ENCODE measurements at places on chromosomes 5 and 9.
A peak's percentile ranks its signal among the peaks of the same experiment; 100 is the strongest.

DNA sequence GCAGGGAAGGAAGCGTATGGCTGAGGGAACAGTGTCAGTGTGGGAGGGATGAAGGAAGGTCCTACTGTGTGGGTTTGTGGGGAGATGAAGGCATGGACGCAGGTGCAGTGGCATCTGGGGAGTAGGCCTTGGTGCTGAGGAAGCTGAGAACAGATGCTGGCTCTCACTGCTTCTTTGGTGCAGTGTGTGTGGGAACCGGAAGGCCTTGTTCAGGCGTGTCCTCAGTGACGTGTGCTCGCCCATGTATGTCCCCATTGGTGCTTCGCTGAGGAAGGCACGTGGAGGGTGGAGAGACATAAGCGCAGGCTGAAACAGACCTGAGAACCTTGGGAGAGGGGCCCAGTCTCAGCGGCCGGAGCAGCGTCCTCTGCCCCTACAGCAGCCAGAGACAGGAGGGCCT, 18.7 kb downstream of the ADAMTS13 start:
- no peak for DNase-seq

DNA sequence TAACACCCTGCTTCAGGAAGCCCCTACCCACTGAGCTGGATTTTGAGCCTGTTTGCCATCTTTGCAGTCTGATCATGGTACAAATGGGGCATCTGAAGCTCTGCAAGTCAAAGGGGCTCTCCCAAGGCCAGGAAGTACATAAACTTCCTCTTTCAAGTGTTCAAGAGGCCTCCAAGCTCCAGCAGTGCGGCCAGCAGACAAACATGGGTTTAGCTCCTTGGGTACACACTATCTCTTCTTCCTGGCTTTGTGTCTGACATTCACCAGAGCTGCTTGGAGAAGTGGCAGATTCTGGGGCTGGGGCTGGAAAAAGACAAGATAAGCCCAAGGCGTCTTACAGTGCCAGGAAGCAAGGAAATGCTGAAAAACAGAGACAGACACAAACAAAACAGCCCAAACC, 34.1 kb downstream of the LAMC3 start:
- no peak for DNase-seq

DNA sequence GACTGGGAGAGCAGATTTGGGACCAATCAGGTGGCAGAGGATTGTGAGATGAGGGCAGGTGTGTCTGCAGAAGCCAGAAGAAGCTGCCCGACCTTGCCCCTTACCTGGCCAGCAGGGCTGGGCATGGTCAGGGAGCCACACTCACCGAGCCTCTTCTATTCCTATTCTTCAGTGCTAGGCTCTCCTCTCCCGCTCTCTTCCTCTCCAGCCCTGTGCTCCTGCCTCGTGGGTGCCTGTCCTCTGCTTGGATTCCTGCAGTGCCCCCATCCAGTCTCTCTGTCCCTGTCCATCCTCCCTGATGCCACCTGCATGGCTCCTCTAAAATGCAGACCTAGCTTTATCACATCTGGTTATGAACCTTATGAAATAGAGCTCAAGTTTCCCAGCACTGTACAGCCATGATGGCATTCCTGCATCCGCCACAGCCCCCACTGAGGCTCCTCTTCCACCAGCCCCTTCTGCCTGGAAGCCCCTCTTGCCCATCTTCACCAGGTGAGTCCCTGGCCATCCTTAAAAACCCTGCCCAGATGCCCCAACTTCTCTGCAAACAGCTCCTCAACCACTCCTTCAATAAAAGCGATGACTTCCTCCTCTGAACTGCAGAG, 8.2 kb downstream of the UBE2QL1 start:
- no peak for DNase-seq

- DNase-seq: no peak
Measured at GRCh38 chr9:131640438-131641137, 95.3 kb downstream of the PRRT1B start.

- no peak for DNase-seq
Measured at GRCh38 chr5:139368613-139369012, 14.5 kb downstream of the SLC23A1 start.

GRCh38 chr9:78130004-78130403, 98.4 kb upstream of the GNAQ start:
- DNase-seq: peak; percentile 92
